ENCODE measurements at places on chromosomes 1 and 21.

DNA sequence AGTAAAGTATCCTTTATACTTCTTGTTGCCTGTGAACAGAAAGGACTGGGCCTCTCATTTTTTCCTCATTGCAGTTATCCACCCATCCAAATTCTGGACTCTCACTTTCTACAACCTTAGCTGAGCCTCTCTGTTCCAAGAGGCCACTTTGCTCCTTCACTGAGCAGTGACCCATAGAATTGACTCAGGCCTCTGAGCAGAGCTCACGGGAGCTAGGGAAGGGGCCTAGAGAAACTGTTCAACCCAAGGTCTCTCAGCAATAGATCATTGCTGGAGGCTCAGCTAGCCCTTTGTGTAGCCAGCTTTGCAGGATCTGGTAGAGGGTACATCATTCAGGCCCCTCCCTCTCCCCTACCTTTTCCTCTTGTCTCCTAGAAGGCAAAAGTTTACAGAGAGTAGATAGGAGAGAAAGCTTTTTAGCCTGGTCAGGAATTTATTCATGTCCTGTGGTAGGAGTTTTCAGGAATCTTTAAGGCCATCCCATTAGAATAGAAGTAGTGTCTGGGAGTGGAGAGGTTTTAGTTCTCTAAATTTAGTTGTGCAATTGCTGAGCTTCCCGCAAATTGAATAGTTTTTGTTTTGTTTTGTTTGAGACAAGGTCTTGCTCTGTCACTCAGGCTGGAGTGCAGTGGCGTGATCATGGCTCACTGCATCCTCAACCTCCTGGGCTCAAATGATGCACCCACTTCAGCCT, 6.7 kb downstream of the INTS3 start:
- DNase-seq: no peak

DNA sequence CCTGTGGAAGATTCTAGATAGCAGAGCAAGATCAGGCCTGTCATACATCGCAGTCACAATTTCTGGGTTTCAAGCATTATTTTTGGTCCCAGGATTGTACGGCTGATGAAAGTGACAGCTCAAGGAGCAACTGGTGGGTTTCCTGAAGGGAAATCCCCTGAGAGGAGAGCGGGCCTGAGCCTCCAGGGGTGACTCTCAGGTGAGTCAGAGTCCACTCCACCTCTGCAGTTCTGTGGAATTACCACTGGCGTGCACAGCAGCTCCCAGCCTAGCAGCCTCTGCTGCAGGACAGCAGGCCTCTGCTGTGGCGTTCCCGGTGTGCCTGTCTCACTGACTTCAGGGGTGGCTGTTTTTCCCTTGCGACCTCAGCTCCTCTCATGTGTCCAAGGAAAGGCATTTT, 24.4 kb downstream of the SLC66A1 start:
- DNase-seq: no peak

GRCh38 chr1:45879885-45880598, 76.6 kb downstream of the MAST2 start:
- no peak for DNase-seq

- no peak for DNase-seq
Observed at GRCh38 chr1:92599184-92599583, 112.5 kb upstream of the GFI1 start.

GRCh38 chr1:11707621-11708276, 16.2 kb downstream of the DRAXIN start:
- DNase-seq: peak; percentile 97

GRCh38 chr1:92186081-92186480, 31.6 kb upstream of the C1orf146 start:
- DNase-seq: no peak

DNA sequence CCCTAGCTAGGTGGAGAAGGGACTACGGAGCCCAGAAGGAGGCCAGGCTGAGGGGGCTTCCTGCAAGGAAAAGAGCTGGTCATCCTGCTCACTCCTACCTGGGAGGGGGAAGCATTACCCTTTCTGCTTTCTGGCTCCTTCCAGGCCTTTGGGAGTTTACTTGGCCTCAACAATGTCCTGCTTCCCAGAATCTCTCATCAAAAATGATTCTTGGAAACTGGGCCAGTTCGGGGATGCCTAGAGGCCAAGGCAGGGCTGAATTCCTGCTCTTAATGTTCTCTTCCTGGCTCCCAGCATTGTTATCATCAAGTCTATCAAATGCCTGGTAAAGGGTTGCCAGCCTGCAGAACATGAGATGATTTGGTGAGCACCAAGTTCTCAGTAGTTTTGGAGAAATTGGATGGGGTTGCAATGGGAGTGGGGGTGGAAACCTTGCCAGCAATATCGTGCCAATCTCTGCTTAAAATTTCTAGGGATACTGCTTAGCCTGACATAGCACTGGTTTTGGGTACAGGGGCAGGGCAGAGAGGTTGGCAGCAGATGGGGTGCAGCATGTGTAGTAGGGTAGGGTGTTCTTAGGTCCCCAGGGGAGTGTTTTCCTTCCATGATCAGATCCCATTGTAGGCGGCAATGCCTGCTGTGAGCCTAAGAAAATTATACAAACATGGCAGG, 7.7 kb upstream of the PAFAH2 start:
- no peak for DNase-seq

All from NCI-H345 (cell line).